Stimulated activated CD8-positive, alpha-beta memory T cell treated with anti-CD3 and anti-CD28 coated beads, Interleukin-7, amount 100 ng/mL, for 24 hours (primary cell): ENCODE measurements at places on chromosomes 6 and 20.

DNA sequence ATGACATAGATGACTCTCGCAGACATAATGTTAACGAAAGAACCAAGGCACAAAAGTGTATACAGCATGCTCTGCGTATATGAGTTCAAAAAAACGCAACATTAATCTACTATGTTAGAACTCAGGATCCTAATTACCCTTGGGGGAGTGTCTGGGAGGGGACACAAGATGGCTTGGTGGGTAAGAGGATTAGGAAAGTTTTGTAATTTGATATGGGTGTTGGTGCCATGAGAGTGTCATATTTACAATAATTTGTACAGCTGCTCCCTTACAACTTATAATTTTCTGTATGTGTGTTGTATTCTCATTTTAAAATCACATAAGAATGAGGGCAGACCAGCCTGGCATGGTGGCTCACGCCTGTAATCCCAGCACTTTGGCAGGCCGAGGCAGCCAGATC is 38.6 kb downstream of the TFEB start:
- no peak for DNase-seq

- DNase-seq = no peak
These were observed 37.8 kb upstream of the STXBP5 start for GRCh38 chr6:147166360-147166944.

DNA sequence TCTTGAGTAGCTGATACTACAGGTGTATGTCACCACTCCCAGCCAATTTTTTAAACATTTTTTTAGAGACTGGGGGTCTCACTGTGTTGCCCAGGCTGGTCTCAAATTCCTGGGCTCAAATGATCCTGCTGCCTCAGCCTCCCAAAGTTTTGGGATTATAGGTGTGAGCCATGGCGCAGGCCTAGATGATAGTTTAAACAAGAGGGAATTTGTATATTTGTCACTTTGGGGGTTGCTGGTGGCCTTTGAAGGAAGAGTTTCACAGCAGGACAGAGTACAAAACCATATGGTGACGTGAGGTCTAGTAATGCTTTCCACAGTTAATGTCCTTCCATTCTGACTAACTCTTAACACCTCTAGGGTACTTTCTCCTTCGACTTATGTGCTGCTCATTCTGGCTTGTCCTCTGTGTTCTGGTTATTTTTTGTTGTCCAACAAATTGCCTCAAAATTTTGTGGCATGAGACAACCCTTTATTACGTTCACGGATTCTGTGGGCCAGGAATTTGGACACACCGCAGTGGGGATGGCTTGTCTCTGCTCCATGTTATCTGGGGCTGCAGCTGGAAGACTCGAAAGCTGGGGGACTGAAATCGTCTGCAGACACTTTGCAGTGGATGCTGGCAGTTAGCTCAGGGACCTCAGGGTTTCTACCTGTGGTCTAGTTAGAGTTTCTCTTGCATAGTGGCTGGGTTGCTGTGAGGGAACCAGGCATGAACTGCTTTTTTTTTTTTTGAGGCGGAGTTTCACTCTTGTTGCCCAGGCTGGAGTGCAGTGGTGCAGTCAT is 23.0 kb upstream of the IER3 start:
- no peak for DNase-seq

DNA sequence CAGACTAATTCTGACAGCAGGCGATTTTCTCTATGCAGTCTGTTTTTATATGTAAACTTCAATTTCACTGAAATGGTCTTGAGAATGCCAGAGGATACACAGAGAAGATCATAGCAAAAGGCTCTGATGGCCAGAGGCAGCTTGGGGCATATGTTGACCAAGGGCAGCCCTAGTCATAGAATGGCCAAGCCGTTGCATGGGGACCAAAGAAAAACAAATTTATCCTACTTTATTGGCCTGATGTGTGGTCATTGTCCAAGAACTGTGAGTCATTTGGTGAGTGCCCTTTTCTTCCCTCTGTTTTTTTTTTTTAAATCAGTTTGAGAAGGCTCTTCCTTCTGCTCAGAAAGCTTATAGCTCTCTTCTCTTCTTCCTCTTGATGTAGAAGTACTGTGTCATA is 5.8 kb downstream of the HDGFL1 start:
- DNase-seq = no peak

DNA sequence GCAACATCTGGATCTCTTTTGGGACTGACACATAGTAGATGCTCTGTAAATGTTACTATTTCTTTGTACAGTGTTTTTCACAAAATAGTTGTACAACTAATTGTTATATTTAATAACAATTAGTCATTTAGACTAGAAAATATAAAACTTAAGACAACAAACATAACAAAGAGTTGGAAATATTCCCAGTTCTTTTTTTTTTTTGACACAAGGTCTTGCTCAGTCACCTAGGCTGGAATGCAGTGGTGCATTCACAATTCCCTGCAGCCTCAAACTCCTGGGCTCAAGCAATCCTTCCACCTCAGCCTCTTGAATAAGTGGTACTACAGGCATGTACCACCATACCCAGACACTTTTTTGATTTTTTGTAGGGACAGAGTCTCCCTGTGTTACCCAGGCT is 105.8 kb downstream of the UTRN start:
- DNase-seq = no peak

GRCh38 chr6:44451803-44452695 is 64.5 kb downstream of the CDC5L start:
- no peak for DNase-seq

- no peak for DNase-seq
These were observed 21.5 kb downstream of the SYNJ2 start for GRCh38 chr6:158002951-158003853.

DNA sequence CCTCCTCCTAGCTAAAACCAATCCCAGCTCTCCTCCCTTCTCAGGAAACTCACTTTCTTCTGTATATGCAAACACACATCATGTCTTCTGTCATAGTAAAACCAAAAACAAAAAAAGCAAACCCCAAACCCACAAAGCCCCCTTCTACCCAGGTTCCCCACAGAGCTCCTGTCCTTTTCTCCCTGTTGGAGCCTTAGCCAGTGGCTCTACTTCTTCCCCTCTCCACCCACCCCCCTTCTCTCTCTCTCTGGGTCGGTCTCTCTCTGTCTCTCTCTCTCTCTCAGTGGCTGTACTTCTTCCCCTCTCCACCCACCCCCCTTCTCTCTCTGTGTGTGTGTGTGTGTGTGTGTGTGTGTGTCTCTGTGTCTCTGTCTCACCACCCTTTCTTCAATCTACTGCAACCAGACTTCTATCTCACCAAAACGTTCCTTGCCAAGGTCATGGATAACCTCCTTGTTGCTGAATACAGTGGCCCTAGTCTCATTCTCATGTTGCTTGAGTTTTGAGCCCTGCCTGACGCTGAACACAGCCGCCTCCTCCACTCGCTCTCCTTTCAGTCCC is 8.7 kb upstream of the OSER1 start:
- DNase-seq = no peak

DNA sequence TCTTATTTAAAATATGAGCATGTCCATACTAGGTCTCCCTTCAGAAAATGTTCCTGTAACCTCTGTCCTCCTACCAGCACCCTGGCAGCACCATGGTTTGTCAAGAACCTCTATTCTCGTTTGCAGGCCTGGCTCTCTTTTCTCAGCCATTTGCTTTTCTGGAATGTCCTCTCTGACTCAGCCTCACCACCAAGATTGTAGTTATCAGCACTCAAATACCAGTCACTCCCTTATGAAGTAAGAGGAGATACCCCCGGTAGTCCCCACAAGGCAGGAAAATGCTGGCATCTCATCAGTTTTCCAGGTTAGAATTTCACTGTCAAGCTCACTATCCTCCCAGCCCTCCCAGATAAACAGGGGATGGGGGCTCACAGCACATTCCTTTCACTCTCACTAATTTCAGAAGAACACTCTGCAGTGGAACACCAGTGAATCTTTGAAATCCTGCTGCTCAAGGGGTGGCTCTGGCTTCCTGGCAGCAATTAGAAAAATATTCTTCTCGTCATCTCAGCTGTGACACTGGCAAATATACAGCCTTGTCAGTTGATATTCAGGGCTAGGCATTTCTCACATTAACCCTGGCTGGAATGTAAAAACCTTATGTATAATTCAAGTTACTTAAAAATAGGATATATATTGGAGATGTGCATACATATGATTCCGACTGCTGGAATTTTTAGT is 129.2 kb downstream of the TBX18 start:
- DNase-seq = no peak

DNA sequence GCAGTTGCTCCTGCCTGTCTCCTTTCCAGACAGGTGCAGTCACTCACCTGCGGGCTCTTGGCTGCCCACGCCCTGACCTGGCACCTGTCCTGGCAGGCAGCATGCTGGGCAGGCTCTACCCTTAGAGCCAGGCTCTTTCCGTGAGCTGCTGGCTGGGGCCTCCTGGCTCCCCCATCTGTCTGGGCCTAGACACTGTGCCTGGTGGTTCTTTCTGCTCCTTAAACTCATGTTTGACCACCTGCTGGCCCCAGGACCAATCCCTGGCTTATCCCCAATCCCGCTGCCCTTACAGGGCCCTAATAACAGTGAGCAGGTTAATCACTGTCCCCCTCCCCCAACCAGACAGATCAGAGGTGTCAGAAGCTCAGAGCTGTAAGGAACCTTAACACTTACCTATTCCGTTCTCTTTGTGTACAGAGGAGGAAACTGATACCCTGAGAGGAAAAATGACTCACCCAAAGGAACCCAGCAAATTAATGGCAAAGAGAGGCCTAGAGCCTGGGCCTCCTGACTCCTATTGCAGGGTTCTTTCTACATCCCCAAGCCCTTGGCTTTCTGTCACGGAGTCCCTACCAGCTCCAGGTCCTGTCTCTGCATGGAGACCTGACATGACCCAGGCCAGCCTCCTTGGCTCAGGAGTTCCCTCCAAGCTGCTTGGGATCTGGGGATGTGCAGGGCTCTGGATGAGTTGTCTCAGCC is 54.7 kb downstream of the RAB44 start:
- no peak for DNase-seq

DNA sequence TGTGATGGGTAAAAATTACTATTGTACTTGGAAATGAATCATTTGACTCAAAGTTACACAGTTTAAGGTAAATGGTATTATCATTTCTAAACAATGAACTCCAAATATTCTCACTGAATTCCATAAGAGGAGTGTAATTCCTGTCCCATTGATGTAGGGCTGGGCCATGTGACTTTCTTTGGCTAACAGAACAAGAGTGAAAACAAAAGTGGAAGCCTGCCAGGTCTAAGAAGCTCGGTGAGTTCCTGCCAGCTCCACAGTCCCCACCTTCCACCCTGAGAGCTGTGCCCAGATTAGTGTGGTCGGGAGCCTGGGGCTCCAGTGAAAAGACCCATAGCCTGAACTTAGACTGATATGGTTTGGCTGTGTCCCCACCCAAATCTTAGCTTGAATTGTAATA is 24.6 kb downstream of the TBXT start:
- no peak for DNase-seq

DNA sequence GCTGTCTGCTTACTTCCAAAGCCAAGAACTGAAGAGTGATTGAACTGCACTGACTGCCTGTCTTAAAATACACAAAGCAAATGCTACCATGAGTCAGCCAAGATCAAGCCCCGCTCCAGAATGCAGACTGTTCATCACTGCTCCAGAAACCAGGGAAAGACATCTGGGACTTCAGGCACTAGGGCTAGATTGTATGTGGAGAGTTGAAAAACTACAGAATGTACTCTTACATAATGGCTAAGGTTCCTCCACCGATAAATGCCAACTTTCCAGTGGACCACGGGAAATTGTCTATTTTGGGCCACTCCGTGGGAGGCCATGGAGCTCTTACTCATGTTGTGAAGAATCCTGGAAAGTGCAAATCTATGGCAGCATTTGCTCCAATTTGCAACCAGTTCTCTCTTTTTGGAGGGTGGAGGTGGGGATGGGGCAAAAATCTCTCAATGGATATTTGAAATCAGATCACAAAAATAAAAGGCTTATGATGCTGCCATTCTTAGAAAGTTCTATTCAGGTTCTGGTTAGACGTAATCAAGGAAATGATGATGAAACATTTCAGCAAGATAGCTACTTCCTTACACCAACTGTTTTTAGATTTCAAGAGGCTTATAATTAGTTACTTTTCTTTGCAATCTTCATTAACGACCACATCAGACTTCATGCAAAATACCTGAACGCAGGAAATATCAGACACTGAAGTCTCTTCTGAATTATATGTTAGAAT is 11.8 kb upstream of the CAP2 start:
- DNase-seq = no peak

- no peak for DNase-seq
These were observed 39.6 kb downstream of the SHPRH start for GRCh38 chr6:145924600-145924999.

- no peak for DNase-seq
These were observed 60.1 kb downstream of the GFRA4 start for GRCh38 chr20:3603108-3603507.

DNA sequence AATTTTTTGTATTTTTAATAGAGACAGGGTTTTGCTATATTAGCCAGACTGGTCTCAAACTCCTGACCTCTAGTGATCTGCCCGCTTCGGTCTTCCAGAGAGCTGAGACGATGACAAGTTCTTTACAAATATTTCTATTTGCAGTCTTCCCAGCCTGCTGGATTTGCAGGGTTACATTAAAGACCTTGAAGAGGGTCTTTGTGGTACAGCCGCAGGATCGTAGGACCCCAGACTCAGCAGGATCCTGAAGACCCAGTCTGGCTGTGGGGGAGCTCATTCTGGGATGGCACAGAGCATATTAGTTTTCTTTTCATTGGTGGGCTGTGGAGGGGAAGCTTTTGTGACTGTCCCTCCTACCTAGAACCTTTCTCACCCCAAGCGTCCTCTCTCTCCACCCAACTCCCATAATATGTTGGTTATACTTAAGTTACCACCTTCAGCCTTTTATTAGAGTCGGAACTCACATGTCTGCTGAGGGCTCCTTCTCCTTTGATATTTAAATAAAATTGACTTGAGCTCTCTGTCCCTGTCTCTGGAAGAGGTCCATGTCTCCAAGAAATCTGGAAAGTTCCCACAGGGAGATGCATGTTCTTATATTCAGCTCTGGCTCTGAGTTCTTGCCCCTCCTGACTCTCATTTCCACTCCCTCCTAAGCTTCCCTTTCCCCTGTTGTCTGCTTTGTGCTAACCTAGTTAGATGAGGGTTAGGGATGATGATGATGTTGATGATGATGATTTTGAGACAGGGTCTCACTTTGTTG is 72.0 kb downstream of the TIAM2 start:
- DNase-seq = no peak

- no peak for DNase-seq
These were observed 144.2 kb downstream of the TTLL2 start for GRCh38 chr6:167469101-167469500.

GRCh38 chr6:570825-571224 is 86.1 kb downstream of the HUS1B start:
- DNase-seq = no peak
